ENCODE measurements at places on chromosomes 16 and 17.

DNA sequence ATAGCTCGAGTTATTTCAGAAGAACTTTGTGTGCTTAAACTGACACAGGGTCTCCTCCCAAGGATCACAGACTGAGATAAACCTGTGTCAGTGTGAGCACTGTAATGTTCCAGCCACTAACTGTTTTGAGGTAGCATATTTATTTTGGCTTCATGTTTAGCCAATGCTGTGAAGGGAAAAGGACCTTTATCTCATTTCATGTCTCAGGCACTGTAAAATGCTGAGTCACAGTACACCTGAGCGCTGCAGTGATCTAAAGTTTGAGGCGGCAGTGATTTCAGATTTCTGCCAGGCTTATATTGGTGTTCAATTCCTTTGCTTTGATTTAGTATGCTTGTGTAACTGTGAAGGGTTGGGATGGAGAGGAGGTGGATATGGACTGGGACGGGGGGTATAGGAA is 3.1 kb upstream of the DNAJA2 start:
- no peak for DNase-seq

GRCh38 chr17:80262775-80263244 is 2.2 kb downstream of the RNF213 start:
- no peak for DNase-seq

DNA sequence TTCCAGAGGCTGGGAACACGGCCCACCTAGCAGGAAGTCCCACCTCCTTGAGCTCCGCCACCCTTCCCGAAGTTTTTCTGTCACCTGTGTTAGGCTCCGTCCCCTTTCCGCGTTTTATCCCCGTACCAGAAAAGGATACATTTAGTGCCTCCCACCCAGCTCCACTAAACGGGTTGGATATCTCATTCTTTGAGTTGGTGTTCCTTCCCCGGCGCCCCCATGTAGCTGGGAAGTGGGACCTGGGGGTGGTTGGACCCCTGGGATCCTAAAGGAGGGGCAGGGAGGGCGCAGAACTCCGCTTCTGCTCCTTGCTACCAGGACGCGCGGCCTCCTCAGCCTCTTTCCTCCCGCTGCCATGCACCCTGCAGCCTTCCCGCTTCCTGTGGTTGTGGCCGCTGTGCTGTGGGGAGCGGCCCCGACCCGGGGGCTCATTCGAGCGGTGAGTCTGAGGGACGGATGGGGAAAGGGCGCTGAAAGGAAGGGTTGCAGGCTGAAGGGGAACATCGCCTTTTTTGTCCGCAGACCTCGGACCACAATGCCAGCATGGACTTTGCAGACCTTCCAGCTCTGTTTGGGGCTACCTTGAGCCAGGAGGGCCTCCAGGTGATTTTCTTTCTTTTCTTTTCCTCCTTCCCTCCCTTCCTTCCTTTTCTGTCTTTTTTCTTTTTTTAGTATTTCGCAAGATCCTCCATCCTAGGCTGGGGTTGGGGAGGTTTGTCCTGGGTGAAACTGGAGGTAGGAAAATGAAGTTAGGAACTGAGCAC is 669 bp downstream of the RNF167 start:
- peak; percentile 70 for DNase-seq

DNA sequence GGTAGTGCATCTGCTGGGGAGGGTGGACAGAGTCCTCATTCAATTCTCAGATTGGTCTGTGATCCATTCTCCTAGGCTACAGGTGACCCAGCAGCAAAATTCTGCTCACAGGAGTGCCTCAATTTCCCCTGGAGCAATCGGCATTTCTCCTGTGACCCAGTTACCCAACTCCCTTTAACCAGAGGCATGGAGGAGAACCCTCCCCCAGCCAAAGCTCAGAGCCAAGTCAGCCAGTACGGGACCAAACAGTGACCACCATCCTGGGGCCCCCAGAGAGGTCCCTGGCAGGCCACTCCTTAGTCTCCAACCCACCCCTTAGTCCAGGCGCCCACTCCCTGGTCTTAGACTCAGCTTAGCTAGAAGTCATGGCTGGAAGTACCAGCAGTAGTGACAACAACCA is 75.6 kb downstream of the DYNLRB2 start:
- no peak for DNase-seq

DNA sequence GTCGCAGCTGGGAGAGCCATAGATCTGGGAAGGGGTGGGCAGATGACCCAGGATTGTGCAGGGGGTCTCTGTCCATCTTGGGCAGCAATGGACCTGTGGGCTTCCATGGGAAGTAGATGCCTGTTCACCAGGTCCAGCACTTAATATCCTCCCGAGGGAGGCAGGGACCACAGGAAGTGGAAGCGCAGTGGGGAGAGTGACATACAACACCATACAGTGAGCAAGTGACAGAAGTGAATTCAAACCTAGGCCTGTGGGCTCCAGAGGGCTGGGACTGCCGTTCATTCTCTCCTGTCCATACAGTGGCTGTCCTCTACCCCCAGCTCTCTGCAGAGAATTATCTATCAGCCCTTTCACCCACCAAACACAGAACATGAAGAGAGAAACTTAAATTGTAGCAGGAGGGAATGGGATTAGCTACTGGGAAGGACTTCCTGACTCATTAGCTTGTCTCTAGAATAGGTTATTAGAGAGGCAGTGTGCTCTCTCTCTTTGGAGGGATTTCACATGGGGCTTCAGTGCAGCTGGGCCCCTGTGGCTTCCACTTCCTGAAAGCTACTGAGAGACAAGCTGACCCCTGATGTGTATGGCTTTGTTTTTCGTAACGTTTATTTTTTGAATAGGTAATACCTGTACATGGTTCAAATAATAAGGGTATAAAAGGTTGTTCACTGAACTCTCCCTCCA is 13.1 kb upstream of the SEZ6 start:
- DNase-seq, result no peak

DNA sequence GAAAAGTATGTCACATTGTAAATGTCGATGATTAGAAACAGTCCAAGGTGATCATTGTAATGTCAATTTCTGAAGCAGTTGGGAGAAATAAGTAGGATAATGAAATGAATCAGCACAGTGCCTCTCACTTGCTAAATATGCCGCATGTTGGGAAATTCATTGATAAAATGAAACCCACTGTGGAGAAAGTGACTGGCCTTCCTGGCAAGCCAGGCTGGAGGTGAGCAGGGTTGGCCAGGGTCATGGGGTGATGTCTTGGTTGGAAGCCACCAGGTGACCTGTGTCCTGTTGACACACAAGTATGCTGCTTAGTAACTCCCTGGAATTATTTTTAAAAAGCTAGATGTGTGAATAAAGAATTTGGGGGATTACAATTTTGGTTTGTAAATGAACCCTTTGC is 14.9 kb upstream of the WNT9B start:
- DNase-seq, result no peak

GRCh38 chr16:12535535-12536411 is 267.9 kb downstream of the CPPED1 start:
- peak; percentile 81 for DNase-seq

GRCh38 chr17:82200743-82201497 is 11.7 kb downstream of the CCDC57 start:
- DNase-seq, result peak; percentile 81

GRCh38 chr16:70788668-70789594 is 12.0 kb downstream of the VAC14 start:
- no peak for DNase-seq

GRCh38 chr16:59478838-59479237 is 744.7 kb upstream of the GOT2 start:
- no peak for DNase-seq

- DNase-seq, result no peak
Observed at GRCh38 chr16:13982451-13982850, 62.5 kb downstream of the ERCC4 start.

DNA sequence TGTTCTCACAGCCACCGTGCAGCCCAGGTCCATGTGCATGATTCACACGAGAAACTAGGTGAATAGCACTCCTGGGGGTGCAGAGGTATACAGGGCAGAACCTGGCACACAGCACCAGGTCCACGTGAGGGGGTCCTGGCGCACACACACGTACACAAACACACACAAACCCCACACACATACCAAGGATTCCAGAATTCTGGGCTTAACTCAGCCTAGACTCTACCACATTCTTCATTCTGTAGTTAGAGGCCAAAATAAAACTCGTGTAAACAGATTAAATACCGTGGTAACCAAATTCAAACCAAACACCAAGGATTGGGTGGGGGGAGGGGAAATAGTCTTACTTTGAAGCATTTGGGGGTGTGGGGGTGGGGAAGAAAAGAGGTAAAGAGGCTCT is 58.5 kb downstream of the XYLT1 start:
- DNase-seq, result no peak

DNA sequence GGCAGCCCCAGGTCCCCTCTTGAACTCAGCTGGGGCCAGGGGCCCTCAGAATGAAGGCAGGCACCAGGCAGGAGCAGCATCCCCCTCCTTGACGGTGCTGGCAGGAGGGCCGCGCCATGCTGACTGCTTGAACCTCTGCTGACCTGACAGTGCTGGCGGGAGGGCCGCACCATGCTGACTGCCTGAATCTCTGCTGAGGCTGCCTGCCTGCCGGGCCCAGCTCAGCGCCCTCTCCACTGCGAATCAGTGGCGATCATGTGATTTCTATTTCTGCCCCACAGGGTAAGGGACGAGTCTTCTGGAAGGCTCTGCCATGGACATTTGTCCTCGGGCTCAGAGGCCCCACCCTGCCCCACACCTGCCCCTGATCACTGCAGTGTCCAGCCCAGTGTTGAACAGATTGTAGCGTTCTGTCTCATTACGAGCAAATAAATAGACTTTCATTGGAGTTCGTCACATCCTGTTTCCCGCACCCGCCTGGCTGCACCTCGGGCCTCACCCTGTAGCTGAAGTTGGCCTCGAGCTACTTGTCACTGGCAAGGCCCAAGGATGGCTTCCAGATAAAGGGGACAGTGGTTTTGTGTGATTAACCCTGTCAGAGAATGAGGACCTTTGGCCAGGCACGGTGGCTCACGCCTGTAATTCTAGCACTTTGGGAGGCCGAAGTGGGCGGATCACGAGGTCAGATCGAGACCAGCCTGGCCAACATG is 8.6 kb downstream of the C16orf90 start:
- no peak for DNase-seq

- no peak for DNase-seq
Observed at GRCh38 chr16:84086341-84086740, 30.4 kb downstream of the MBTPS1 start.

- DNase-seq, result peak; percentile 82
Observed at GRCh38 chr17:19762515-19762961, 14.4 kb upstream of the ALDH3A1 start.

DNA sequence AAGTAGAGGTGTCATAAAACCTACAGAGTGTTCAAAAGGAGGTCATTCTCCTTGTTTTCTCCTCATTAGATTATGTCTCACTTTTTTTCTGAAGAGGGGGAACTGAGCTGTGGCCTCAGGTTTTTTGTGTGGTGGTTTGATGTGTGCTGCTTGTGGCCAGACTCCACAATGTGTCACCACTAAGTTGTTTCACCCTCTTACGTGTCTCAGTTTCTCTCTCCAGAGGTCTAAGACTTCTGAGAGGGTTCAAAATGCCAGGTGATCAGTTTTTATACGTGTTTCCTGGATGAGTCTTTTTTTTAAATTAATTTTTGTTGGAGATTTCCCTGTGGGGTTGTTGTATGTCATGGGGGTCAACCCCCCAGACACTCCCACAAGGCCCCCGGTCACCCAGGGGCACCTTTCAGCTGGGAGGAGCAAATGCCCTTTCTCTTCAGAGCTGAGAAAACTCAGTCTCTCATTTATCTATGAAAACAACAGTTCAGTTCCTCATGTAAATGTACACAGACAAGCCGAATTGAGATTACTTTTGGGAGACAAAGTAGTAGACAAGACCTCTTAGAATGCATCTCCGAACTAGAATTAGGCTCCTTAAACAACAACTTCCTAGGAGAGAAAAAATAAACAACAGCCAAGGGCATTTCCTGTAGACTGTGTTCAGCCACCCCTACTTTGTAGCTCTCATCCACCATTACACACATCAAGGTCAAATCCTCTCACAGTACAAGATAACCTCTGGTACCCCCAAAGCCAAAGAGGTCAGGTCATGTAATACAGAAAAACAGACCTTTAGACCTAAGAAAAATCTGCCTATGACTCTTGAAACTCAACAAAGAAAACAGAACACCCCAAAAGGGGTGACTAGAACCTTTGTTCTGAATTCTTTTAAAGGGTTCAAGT is 23.9 kb upstream of the TMEM98 start:
- DNase-seq, result peak; percentile 74

- no peak for DNase-seq
Observed at GRCh38 chr16:58011652-58012051, 10.4 kb downstream of the USB1 start.

DNA sequence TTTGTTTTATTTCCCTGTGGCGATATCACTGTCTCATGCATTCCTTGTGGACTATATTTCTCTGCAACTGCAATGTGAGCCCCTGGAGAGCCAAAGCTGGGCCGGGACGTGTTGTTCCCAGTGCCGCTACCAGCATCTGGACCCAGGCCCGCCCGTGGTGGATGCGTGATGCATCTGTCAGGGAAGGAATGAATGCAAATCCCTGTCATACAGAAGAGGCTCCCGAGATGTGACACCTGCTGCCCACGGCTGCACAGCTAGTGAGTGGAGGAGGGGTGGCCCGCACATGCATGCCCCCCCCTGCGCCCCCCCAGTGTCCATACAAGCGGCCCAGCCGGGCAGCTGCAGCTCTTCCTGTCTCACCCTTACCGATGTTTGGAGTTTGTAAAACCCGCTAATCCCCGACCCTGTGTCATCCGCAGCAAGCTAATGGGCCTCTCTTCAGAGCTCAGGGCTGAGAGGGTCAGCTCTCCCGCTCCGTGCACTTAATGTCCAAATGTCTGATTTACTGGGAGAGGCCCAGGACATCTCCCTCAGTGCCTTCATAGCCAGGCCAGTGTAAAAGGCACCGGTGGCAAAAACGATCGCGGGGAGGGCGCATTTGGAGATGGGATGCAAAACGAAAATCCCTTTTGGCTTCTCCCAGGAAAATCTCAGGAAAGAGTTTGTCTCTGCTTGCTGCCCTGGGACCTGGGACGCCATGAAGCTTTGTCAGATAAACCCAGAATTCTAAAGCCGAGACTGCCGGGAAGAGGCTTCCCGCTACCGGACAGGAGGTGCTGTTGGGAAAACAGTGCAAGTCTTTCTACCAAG is 91.8 kb downstream of the FOXL1 start:
- no peak for DNase-seq

DNA sequence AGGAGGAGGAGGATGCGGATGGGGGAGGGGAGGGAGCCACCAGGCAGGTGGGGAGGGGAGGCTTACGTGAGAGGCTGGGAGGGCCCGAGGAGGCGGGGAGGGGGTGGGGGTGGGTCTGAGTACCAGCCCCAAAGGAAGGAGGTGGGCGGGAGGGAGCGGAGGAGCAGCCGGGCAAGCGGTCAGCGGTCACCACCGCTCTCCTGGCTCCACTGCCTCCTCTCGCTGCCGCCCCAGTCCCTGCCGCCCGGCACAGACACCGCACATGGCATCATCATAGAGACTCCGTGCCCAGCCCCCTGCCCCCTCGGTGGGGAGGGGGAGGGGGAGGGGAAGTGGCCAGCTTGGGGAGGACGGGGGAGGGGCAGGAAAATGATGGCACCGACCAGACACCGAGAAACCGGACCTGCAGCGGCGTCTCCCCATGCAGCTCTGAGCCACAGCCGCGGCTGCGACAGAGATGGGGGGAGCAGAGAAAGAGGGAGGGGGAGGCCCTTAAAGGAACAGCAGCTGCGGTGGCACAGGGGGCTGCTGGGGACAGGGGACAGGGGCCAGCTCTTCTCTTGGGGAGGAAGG is at the start of gene TLCD3B:
Gene TLCD3B, minus strand, starts transcription at position 431 of the 573 bp plus-strand sequence. CDS start 744 bp downstream, outside the sequence.
- DNase-seq, result no peak

GRCh38 chr16:86619239-86619794 is 41.0 kb downstream of the FOXL1 start:
- DNase-seq, result peak; percentile 13

- peak; percentile 88 for DNase-seq
Observed at GRCh38 chr17:32876417-32877163, at the start of gene MYO1D. Gene MYO1D, minus strand, starts transcription at chr17:32877124. Its CDS starts 252 bp downstream, at chr17:32876872.

- no peak for DNase-seq
Observed at GRCh38 chr17:45758544-45758943, 25.6 kb upstream of the CRHR1 start.

Measured in activated CD4-positive, alpha-beta memory T cell treated with anti-CD3 and anti-CD28 coated beads for 36 hours (primary cell).